ENCODE measurements at places on chromosomes 4 and X. TPM values are rescaled to one million over a fixed set of nuclear protein-coding genes. Genes with fewer than 3 reads are reported as not detected.

GRCh38 chr4:9996319-9997110 is 24.8 kb downstream of the SLC2A9 start:
- ATAC-seq, result peak; percentile 65

GRCh38 chr4:54095110-54095825 is 4.7 kb upstream of the GSX2 start:
- ATAC-seq, result no peak

The PLAC8 gene
- total RNA-seq, result 11.2 TPM

The PAGE2B gene
- not detected for total RNA-seq

The HERC5 gene
- total RNA-seq, result 0.80 TPM

- no peak for ATAC-seq
These were observed 136.4 kb downstream of the ADGRL3 start for GRCh38 chr4:61336488-61336887.

The CPLX1 gene
- 0.92 TPM for total RNA-seq

DNA sequence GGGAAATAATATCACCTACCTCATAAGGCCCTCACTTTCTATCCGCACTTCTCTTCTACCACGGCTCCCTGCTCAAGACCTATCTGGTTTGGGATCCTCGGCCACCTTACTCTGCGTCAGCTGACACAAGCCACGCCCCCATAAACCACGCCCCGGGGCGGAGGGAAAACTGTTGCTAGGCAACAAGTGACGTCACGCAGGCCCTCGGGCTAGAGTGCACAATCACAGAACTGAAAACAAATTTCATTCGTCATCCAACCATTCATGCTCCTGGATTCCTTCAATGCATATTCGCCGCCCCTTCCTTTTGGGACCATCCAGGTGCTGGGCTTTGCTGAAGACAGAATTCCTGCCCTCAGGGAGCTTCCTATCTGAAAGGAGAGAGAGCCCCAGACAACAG is 66.3 kb downstream of the SMC1A start:
- ATAC-seq, result no peak

GRCh38 chr4:184812651-184813181 is 13.1 kb downstream of the ACSL1 start:
- ATAC-seq, result no peak

The MAGEB16 gene
- total RNA-seq, result not detected

DNA sequence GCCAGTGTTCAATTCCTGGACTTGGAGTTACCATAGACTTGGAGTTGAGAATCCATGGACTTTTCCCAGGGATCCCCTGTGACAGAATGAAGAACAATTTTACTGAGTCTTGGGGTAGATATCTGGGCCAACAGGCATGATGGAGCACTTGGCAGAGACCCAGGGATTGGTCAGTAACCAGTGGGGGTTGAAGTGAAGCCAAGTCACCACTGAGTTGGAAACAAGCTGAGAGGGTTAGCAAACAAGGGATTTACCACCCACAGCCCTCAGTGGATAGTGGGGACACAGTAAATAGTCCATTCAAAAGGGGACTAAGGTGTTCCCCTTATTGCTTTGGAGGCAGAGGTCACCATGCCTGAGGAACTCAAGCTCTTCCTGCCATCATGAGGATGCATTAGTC is 281.7 kb downstream of the PPP1R2C start:
- ATAC-seq, result no peak

- ATAC-seq, result no peak
These were observed 21.0 kb upstream of the TMSB15B start for GRCh38 chrX:103941201-103941975.

DNA sequence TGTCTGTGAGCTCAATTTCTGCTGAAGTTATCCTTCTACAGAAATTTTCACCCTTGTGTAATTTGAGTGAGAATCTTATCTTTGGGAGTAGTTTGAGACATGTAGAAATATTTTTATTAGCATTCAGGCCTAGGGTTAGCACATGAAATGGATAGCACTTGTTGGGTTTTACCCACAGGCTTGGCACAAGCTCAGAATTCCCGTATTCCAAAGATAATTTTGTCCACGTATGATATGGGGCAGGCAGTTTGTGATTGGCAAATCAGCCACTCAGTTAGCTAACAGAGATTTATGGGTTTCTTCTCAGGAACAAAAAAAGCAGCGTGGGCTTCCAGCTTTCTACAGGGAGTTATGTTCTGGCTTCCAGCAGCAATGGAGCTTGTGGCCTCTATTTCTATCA is 117.9 kb upstream of the DCAF8L1 start:
- no peak for ATAC-seq

- ATAC-seq, result peak; percentile 56
These were observed 151.5 kb downstream of the CORIN start for GRCh38 chr4:47686294-47686872.

DNA sequence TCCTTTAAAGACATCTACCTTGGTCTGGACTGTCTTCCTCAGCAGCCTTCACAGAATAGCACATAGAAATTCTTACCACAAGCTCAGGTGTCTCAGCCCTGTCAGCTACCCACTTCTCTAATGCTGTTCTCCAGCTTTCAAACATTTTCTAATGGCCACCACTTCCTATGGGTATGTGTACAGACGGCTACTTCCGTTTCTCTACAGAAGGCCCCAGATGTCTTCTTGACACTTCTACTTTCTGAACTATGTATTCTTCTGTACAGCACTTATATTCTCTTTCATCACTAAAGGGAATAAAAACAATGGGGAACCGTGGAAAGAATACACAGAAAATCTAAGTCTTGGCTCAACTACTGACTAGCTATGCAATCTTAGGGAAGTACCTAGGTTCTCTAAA is 13.3 kb downstream of the OPHN1 start:
- ATAC-seq, result no peak

The FREM3 gene
- not detected for total RNA-seq

The CT45A10 gene
- total RNA-seq, result not detected

DNA sequence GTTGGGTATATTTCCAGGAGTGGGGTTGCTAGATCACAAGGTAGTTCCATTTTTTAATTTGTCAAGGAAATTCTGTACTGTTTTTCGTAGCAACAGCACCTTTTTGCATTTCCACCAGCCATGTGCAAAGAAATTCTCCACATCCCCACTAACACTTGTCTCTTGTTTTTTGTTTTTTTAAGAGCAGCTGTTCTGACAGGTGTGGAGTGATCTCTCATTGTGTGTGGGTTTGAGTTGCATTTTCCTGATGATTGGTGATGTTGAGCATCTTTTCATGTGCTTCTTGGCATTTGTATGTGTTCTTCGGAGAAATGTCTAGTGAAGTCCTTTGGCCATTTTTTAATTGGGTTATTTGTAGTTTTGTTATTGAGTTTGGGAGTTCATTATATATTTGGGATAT is 80.3 kb upstream of the PUDP start:
- ATAC-seq, result no peak

DNA sequence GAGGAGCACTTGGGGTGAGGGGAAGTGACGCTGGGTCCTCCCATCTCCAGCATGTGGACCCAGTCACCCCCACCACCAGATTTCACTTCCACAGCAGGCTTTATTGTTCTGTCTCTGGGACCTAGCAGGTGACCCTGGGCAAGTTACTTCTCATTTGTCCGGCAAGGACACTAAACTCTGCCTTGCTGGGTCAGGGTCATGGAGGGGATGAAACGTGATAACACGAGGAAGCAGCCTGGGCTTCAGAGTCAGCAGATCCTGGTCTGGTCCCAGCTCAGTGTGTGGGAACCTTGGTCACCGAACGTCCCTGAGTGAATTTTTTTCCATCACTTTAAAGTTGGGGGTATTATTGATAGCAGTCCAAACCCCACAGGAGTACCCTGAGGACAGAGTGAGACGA is 3.9 kb downstream of the UBA1 start:
- no peak for ATAC-seq

DNA sequence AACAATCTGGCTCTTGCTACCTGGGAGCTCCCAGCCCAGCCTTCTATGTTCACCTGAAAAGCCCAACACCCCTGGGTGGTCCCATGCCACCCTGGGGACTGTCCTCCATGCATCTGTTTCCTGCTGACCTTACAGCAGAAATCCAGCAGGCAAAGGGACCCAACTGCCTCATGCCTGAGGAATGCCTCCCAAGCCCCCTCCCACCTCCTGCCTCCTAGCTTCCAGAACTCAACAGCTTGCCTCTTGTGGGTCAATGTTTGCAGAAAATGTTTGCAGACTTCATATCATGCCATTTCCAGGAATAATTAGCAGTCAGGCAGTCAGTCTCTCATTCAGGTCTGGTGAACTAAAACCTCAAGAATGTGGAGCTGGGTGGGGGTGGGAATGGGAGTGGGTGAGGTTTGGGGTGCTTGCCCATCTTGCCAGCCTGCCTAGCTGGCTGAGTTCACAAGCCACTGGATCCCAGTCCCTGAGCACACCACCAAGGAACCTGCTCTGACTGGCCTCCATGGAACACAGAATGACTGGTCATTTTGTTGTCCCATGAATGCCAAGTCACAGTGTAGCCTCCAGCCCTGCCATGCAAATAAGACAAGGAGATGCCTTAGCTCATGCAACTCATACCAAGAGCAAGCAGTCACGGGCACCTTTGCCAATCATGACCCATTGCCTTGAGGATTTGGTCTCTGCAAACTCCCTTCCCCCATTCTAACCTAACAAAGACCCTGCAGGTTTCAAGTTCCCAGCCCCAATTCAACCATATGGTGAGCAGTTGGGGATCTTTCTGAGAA is 12.1 kb upstream of the PLAC1 start:
- peak; percentile 59 for ATAC-seq

Measured in esophagus mucosa (tissue), 1 donor.